ENCODE measurements at places on chromosomes 6 and 20. TPM values are rescaled to one million over a fixed set of nuclear protein-coding genes. Genes with fewer than 3 reads are reported as not detected.

DNA sequence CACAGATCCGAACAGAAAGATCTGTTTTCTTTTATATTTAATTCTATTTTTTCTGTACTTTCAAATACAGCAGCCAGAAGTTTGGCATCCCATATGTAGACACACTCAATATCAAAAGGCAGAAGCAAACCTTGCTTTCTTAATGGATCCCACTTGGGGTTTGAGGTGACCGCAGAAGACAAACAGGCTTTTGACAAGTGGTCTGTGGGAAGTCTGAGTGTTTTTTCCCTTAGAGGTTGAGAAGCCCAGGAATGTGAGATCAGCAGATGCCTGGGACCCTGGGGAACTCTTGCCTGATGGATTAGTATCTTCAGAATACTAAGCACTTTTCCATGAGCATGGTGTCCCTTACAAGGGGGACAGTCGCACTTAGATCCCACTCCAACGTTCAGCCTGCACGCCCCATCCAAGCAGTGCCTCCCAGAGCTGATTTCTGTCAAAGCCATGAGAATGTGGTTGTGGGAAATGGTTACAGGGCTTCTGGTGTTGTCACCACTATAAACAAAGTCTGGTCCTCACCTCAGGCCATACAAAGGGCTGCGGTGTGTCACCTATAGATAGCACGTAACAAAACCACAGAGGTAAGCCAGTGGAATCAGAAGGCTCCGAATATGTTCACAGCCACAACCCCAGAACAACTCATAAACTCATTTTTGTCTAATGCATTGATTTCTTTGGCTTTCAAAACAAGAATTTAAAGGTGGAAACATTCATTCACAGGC, 12.7 kb downstream of the IL17F start:
- no peak for DNase-seq

GRCh38 chr6:169256061-169256460, 2.4 kb upstream of the THBS2 start:
- DNase-seq = no peak

- no peak for DNase-seq
These were observed 34.1 kb downstream of the CDYL start for GRCh38 chr6:4809999-4810918.

DNA sequence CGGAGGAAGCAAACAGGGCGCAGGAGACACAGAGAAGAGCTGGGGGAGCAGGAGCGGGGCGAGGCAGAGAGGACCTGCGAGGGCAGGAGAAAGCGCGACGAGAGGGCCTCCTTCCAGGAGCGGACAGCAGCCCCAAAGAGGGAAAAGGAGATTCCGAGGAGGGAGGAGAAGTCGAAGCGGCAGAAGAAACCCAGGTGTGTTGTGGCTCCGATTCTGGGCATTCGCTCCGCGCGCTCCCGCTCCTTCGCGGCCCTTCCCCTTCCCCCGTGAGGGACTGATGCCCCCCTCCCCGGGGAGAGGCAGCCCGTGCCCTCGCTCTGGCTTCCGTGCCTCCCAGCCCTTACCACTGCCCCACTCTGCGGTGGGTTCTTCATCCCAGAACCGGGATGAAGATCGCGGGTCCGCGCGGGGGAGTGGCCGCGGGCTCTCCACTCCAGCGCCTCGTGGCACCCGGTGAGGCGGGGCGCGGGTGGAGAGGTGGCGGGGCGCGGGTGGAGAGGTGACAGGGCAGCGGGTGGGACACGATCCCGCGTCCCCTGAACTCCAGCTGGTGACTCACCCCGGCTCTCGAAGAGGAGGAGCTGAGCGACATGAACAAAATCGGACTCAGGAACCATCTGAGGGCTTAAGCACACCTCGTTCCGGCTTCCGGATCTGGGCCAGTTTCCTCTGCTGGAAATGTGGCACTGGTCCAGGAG, 22.4 kb downstream of the TMC2 start:
- DNase-seq = no peak

CYP21A2 gene
- not detected for polyA plus RNA-seq

- no peak for DNase-seq
These were observed 458.7 kb upstream of the HSF2 start for GRCh38 chr6:121940728-121941127.

OR2B6 gene
- polyA plus RNA-seq = not detected

GNL1 gene
- polyA plus RNA-seq = 29.6 TPM

GSTA3 gene
- polyA plus RNA-seq = not detected

CHD6 gene
- polyA plus RNA-seq = 79.3 TPM

- DNase-seq = no peak
These were observed 158.9 kb downstream of the TBXT start for GRCh38 chr6:166008441-166009369.

DNA sequence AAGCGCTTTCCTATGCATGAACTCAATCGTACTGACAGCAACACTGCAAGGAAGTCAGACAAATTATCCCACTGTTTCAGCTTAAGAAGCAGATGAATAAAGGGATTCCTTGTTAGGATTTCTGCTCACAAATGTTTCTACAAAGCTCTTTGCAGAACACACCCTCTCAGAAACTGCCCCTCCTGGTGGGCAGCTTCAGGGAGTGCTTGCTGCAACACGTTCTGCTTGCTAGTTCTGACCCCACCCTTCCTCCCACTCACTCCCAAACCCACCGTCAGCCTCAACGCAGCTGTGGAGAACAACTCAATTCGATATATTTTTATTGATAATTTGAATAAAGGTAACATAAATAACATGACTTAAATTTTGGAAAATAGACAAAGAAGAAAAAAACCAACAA, 250.8 kb upstream of the PRDM1 start:
- no peak for DNase-seq

DNA sequence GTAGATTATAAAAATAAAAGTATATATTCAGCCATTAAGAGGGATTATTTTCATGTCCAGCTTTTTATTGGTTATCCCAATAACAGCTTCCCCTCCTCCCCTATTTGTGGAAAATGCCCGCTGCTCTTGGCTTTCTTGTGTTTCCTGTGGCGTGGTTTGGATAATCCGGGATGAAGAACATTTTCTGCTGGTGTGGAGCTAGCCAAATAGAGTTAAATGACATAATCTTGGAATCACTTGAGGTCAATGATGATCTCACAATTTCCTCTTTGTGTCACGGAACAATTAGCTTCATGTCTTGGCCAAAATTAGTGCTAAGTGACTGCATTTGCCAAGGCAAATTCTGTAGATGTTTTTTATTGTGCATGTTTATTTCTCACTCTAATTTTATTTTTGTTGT, 394.0 kb downstream of the LAMA2 start:
- DNase-seq = no peak

DNA sequence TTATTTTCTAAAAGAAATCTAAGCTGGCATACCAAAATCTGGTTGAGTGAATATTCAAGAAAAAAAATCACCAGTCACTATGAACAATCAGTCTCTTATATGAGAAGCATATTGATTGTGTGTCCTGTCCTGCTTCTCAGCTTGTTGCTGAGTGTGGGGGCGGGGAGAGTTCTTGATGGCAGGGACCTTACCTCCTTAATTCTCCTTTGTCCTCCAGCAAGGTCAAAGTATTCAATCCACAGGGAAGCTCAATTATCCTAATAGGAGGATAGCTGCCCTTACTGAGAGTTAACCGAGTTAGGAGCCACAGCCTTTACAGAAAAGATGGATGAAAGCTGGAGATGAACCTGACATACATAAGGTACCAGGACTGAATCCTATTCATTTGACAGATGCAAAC, 154.0 kb downstream of the LY86 start:
- no peak for DNase-seq

DNA sequence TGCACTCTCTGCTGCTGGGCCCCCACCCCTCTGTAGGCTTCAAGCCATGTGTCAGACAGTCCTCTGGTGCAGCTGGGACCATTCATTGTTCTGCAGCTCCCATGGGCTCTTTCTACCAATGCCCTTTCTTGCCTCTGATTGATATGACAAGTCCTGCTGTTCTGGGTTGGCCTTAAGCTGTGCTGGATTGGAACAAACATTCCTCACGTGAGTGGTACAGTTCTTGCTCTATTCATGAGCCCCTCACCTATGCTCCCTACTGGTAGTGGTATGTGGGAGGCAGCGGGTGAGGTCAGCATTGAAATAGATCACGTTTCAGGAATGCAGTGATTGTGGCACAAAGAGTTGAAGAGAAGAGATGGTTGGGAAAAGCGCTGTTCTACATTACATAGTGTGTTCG, 48.8 kb upstream of the RALY start:
- no peak for DNase-seq
